CD4-positive, alpha-beta T cell treated with Interleukin-2 at 100 ng/mL for 4 hours (primary cell): ENCODE measurements at places on chromosomes 2 and 18.
A peak's percentile ranks its signal among the peaks of the same experiment; 100 is the strongest.

GRCh38 chr2:62254424-62255266 lies 58.7 kb downstream of the B3GNT2 start:
- DNase-seq: no peak

DNA sequence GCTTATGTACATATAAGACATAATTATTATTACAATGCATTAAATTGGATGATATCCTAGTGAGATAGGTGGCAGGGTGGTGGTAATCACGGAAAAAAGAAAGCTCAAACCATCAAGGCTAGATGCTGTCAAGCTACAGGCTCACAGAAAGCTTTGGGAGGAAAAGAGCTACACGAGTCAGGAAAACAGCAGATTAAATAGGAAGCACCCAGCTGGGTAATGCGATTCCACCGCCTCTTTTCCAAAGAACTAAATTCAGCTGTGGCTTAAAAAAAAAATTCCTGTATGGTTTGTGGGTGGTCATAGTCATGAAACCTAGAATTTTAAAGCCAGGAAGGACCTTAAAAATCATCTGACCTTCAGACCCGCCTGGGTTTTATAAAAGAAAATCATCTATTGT lies 23.7 kb upstream of the PTPN4 start:
- DNase-seq: no peak

GRCh38 chr2:48183276-48183675 lies 277.0 kb upstream of the FBXO11 start:
- no peak for DNase-seq

DNA sequence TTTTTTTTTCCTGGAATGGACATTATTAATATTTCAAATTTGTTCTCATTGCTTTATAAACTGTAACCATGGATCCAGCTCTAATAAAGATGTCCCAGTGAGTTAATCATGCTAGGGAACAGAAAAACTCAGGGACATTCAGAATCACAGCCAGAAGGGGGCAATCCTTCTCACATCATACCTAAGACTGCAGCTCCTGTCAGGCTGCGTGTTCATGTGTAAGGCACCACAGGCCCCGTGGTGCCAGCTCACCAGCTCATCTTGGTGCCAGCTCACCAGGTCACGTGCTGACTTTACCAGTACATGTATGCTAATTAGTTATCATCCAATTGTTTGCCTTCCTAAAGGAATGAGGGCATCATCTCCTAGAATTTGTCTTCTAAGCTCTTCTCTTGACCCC lies 84.7 kb upstream of the NEDD4L start:
- DNase-seq: no peak

GRCh38 chr2:108228537-108228936 lies 11.2 kb upstream of the SULT1C3 start:
- no peak for DNase-seq

GRCh38 chr18:36330435-36331052 lies 33.0 kb downstream of the FHOD3 start:
- no peak for DNase-seq

DNA sequence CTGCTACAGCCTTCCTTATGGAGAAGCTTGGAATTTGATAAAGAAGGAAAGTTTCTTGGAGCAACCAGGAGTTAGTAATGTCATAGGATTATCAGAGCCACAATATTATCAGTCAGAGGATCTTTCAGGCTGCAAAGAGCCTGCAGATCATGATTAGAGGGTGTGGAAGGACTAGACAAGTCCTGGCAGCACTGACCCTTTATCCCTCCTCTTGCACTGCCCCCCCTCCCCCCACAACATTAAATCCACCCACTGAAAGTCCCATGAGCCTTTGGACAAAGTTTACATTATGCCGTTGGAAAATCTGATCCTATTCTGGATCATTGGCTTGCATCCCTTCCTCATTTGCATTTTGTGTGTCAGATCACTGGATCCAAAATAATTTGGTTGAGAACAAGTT lies 18.7 kb upstream of the IMPA2 start:
- no peak for DNase-seq

DNA sequence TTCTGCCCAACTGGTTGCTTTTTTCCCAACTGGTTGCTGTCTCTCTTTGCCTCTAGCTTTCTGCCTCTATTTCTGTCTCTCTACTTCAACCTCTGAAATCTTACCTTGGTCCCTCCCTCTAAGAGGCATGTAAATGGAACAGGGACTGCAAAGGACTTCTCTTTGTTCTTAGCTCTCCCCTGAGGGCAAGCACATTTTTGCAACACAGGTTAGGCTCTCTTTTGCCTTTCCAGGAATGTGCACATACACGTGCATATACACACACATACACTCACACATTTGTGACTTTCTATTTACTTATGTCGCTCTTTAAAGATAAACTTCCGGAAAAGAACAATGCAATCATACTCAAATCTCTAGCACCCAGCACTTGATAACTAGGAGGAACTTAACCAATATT lies 262.6 kb upstream of the DDX18 start:
- no peak for DNase-seq

- peak; percentile 53 for DNase-seq
Measured at GRCh38 chr2:177906041-177906718, 166.4 kb downstream of the PDE11A start.

DNA sequence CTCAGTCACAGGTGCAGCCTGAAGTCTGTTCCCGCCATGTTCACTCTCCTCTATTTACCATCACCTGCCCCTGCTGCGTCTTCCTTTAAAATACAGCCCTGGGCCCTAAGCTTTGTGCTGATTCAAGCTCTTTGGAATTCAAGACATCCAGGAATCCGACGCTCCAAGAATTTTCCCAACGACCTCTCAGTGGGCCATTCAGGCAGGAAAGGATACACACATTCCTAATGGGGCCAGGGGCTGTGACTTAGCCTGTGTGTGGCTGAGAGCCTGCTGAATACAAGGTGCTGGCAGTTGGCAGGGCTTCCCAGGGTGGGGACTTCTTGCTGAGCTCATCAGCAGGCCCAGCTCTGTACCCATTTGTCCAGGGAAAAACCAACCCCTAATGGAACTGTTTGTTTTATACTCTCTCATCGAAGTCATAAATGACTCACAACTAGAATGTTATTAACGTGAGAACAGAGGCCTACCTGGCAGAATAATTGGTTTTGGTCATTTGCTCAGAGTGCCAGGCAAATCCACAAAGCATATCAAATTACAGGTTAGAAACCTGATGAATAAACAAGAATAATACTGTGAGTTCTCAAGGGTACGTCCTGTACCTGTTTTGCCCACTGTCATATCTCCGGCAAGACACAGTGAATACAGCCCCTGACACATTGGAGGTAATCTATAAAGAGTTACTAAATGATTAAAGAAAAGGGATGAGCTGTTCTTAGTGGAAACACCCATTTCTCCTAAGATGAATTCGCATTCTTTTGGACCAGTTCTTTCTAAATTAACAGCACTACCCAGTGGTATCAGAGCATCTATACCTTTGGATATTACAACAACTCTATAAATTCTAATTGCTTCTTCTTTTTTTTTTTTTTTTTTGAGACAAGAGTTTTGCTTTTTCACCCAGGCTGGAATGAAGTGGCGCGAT lies 12.6 kb upstream of the KCMF1 start:
- no peak for DNase-seq

GRCh38 chr2:216632346-216632951 lies 771 bp upstream of the IGFBP2 start:
- DNase-seq: no peak

- no peak for DNase-seq
Measured at GRCh38 chr2:42470706-42471105, 23.1 kb downstream of the KCNG3 start.

GRCh38 chr2:192953116-192953515 lies 758.4 kb upstream of the TMEFF2 start:
- DNase-seq: no peak
